ENCODE measurements at places on chromosomes 3 and 15.

GRCh38 chr3:15102256-15102655, 3.3 kb upstream of the RBSN start:
- DNase-seq = no peak

- no peak for DNase-seq
These were observed 184.8 kb downstream of the LSAMP start for GRCh38 chr3:116260491-116260890.

DNA sequence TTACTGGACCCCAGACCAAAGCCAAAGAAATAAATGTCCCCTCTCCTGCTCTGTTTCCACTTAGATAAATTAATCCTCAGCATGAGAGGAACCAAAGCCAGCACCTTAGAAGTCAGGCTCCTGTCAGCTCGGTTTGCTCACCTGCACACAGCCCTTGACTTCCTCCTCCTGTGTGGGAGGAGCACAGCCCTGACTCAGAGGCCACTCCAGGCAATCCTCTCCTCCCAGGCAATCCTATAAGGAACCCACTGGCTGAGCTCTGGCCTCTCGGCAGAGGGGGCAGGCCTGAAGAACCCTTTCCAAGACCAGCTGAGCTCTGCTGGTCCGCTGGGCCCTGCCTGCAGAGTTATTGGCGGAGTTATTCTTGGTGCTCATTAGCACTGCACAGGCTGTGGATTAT, 30.8 kb downstream of the LIPC start:
- no peak for DNase-seq

DNA sequence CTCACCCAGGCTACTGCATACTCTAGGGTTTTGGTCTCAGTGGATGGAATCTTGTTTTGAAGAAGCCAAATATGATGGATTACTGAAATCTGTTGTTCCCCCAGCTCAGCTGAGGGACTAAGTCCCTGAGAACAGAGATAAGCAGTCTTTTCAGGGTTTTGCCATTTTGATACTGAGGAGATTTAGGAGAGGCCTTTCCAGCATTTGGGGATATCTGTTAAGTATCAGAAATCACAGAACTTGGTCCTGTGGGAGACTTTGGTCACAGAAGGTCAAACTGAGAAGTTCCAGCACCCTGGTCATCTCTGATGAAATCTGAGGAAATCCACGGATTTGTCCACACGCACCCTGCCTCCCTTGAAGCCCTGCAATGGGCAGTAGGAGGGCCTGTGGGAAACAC, 181.0 kb upstream of the GADL1 start:
- no peak for DNase-seq

- no peak for DNase-seq
These were observed 79.4 kb downstream of the B3GNT5 start for GRCh38 chr3:183332487-183332886.

GRCh38 chr15:25796395-25796794, 66.7 kb downstream of the ATP10A start:
- no peak for DNase-seq

GRCh38 chr3:146243559-146243958, 7.3 kb downstream of the PLSCR4 start:
- no peak for DNase-seq

- no peak for DNase-seq
These were observed 53.0 kb downstream of the NR1I2 start for GRCh38 chr3:119834754-119835370.
